ENCODE measurements at places on chromosomes 6 and 20.

DNA sequence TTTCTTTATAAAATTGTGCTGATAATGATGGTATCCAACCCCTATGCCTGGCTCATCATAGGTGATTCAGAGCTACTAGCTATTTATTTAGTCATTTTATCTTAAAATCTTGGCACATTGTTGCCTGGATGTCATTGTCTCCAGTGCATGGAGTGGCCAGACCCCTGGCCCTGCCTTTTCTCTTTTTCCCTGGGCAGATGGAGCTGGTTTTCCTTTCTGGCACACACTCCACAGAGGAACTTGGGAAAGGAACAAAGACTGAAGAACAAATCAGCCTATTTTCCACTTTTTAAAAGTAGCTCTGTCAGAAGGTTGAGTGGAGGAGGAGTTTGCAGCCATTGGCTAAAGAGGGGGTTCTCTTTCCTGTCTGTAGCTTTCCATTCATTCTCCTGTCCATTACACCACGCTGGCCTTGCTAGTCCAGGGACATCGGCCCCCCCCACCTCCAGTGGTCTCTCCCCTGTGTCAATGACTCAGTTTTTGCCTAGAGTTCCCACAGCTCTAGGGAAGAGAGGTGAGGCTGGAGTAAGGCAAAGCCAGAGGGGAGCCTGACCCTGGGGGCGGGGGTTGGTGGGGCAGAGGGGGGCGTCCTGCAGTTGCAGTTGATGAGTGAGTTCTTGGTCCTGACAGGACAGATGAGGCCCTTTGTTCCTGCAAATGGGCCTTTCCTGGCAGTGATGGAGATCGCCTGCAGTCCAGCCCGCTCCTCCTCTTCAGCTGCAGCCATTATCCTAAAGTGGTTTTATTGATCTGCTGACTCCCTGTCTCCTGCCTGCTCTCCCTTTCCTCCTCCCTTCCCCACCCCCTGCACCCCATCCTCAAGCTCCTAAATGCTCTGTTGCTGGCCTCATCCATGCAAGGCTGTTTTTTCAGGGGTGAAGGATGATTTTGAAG lies 774.5 kb downstream of the DHX35 start:
- DNase-seq: no peak

DNA sequence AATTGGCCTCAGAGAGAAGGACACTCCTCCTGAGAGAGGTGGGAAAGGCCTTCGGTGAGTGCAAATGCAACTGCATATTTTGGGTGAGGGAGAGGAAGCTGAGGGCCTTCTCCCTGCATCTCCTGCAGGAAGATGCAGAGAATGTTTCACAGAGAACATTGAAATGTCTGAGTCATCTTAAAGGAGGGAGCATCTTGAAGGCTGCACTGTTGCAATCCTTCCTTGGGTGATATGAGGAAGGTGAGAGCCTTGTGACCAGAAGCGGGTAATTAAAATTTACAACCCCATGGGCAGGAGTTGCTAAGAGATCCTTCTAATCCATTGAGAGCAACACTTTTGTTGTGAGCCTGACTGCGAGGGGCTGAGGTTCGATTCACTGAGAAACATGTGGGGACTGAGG lies 375.7 kb upstream of the MARCKS start:
- DNase-seq: no peak

GRCh38 chr6:35360349-35361138 lies 18.2 kb downstream of the PPARD start:
- no peak for DNase-seq

GRCh38 chr6:49462599-49462926 lies 490 bp downstream of the MMUT start:
- no peak for DNase-seq

DNA sequence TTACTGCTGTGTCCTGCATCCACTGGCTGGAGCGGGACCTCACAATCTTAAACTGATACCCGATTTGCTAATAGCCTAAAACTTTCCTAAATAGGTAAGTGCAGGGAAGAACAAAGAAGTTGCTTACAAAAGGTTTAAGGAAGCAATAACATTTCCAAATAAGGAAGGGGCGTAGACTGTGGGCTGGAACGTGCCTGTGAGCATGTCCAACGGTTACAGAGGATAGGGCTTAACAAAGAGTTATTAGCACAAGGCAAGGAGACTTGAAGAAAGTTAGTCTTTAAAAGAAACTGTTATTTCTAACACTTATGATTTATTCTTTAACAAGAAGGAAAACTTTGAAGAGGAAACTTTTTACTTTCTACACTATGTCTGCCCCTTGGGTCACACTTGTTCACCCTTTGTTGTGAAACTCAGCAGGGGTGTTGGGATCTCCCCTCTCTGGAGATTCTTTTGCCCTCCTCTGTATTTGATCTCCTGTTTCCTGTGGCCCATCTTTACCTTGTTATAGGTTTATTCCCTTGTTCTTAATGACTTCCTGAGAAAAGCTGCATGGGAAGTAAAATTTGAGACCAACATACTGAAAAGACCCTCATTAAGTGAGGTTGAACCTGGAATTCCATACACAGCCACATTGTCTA lies 28.7 kb downstream of the KAT14 start:
- DNase-seq: no peak

DNA sequence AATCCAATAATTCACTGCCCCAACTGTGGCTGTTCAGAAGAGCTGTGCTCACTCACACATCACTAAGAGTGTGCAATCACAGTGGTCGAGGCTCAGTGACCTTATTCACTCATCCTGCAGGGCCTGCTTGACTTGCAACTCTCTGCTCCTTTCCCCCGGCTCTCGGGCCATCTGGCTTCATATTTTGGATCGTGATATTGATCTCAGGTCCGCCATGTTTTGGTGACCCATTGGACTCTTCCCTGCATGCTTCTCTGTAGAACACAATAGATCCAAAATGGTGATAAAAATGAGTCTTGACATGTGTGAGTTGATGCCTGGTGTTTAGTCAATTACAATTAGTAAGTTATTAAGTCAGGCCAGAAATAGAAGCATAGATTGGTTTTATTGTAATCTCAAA lies 313.9 kb upstream of the SOX4 start:
- no peak for DNase-seq

GRCh38 chr20:47032933-47033578 lies 138.4 kb downstream of the EYA2 start:
- DNase-seq: no peak

GRCh38 chr20:55586610-55587009 lies 418.7 kb downstream of the CBLN4 start:
- DNase-seq: no peak

- DNase-seq: no peak
Measured at GRCh38 chr6:55438203-55438602, 110.9 kb downstream of the GFRAL start.

DNA sequence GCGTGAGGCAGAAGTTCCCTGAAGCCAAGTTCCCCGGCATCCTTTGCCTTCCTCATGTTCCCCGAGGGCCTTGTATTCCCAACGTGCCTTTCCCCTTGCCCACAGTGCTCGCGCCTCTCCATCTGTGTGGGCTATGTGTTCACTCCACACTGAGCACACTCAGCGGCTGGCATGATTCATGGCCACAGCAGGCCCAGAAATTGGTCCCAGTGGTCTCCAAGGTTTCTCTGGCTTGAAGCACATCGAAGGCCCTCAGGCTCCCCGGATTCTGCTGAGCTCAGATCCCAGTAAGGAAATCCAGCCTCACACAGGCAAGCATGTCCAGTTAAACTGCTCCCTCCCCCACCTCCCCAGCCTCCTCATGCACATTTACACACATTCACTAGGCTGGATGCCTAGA lies 123.6 kb downstream of the ISM1 start:
- DNase-seq: no peak

- DNase-seq: no peak
Measured at GRCh38 chr6:121645100-121645745, 209.8 kb downstream of the GJA1 start.

DNA sequence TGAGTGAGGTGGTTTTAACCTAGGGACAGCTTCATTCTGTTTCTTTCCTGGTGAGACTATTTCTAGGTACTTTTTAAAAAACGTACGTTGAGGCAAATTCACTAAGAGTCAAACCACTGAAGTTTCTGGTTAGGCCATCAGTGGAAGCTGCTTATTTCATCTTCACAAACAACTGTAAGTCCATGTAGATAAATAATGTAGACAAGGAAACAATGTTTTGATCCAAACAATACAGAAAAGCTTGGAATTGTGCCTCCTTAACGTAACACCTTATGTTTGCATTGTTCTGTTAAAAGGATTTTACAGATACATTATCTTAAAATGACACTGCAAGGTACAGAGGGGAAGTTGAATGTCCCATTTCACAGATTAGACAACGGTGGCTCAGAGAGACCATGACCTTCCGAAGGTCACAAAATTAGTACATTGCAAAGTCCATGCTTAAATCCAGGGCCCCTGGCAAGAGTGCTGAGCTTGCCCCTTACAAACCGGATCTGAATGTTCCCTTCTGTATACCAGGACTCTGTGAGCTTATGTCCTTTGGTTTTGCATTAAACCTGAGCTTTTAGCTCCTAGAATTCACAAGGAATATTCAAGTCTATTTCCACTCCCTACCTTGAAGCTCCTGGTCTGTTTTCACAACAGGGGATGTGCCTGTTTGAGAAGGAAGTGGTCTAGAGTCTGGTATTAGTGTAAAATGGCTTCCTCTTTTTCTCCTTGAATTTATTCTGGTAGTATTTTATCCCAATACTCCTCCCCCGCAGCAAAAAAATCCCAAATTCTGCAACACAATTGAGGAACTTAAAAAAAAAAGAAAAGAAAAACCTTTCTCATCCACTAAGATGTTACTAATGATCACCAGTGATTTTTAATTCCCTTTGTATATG lies 28.9 kb upstream of the ZNF217 start:
- DNase-seq: no peak

DNA sequence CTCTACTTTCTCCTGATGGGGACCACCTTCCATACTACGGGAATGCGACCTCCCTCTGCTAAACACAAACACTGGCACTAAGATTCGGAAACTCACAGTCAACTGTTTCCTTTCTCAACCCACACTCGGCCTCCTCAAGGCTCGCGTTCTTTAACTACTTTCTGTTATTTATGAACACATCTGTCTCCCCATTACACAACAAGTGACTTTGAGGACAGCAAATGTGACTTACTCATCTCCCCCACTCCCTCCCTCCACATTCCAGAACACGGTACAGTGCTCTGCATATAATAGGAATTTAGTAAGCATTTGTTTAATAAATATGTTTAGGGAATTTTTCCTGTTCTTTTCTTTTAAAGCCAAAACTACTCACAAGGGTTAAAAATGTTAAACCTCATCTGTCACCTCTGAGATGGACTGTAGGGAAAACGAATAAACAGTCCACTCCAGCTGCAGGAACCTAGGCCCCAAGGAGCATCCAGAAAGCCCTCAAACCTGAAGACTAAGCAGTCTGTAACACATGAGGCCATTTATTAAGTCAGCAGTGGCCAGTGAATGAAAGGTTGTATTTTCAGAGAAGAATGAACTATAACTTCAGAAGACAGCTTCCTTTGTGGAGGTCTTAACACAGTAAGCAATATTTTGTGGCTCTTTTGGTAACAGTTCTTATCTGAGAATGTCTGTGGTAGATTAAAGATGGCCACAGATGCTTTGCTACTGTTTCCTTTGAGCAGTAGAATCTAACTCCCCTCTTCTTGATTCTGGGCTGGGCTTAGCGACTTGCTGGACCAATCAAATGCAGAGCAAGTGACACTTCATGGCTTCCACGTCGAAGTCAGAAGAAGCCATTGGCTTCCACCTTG lies 209.6 kb upstream of the DTNBP1 start:
- no peak for DNase-seq

DNA sequence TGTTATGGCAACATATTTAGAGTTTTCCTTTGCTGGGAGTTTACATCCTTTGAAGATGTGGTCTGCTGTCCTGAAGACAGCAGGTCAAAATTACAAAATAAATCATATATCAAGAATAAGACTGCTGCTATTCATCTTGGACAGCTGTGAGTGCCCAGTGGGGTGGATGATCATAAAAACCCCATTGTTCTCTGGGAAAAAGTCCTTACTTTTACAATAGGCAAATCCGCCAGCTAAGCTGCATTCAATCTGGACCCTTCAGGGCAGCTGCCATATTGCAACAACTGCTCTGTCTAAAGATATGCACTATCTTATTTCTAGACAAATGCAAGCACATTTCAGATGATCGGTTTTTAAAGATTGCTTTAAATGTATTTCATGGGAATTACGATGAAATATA lies 19.4 kb downstream of the CASS4 start:
- no peak for DNase-seq

DNA sequence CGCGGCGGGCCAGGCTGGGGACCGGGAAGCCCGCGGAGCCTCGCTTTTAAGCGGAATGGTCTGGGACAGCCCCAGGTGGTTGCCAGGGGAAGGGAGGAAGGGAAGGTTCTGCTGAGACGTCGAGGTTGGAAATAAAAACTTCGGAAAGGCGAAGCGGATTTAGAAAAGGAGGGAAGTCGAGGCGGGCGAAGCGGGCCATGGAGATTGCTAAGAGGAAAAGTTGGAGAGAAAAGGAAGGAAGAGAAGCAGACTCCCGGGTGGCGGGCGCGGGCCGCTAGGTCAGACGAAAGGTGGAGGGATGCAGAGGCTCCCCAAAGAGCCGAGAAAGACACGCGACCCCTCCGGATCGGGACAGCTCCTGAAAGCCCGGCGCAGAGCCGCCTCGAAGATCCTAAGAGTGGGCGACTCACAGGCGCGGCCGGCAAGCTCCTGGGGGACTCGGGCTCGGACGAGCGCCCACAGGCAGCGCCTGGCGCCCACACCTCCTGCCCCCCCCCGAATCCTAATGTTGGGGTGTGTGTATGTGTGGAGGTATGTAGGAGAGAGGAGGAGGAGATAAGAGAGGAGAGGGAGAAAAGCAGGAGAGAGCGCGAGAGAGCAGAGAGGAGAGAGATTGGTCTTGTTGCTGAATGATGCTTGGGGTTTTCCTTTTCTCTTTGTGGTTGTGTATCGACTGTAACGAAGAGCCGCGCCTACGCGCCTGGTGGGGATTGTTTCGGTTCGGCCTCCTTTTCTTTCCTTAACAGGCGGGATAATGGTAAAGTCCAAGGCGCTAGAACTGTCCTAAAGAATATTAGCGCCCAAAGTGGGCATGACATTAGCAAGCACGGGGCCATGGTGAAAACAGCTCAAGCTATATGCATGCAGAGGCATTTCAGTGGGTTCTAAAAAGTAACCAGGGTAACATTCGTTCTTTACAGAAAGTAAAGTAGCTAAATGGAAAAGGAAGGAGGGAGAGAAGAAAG lies 1.5 kb downstream of the TFAP2B start:
- no peak for DNase-seq

GRCh38 chr6:154481521-154482013 lies 28.9 kb downstream of the CNKSR3 start:
- no peak for DNase-seq
